ENCODE measurements at places on chromosomes 4 and X.
A peak's percentile ranks its signal among the peaks of the same experiment; 100 is the strongest.

DNA sequence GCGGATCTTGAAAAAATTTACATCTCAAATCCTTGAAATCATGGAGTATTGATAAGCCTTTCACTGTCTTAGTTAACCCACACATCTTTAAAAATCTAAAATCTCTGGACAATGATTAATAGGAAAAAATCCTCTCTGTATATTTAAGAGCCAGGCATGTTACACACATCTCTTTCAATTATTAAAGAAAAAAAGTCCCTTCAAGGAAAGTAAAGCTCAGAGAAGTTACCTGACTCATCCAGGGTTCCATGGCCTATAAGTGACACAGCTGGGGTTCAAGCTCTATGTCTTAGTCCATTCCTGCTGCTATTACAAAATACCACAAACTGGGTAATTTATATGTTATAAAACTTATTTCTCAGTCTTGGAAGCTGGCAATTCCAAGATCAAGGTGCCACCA lies 14.2 kb upstream of the FGF16 start:
- DNase-seq: no peak

- DNase-seq: no peak
Measured at GRCh38 chrX:3697701-3698279, 15.7 kb downstream of the PRKX start.

DNA sequence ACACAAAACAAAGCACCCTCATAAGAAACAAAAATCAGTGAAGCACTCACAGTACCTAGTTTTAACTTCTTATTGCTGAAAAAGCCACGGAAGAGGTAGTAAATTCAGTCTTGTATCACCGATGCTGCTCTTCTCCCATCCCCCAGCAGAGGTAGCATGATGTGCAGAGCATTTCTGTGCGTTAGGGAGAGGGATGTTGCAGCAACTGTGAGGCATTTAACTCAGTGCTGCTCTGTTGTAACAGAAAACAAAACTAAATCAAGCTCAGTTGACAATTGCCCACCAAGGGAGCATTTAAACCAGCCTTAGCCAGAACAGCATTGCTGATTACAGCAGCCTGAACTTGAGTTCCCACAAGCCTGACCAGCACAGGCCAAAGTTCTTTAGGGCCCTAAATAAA lies 1279.7 kb upstream of the ADGRL3 start:
- DNase-seq: no peak

GRCh38 chrX:23732704-23733103 lies 10.4 kb downstream of the ACOT9 start:
- DNase-seq: no peak

- DNase-seq: no peak
Measured at GRCh38 chrX:139204898-139205667, 325.5 kb upstream of the F9 start.

DNA sequence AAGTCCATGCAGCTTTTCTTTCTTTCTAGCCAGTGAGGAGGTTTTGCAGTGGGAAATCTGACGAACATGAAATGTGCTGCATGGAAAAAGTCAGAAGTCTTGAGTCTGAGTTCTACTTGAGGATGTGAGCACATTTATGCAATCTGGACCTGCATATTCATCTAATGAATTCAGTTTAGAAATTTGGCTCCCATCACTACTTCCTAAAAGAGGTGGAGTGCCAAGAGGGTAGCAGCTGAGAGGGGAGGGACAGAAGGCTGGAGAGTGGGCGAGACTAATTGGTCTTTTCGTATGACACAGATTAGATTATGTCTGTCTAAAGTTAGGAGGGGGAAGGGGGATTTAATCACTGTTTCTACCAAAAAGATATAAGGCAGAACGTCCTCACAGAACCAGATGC lies 535.9 kb downstream of the IQCM start:
- no peak for DNase-seq

DNA sequence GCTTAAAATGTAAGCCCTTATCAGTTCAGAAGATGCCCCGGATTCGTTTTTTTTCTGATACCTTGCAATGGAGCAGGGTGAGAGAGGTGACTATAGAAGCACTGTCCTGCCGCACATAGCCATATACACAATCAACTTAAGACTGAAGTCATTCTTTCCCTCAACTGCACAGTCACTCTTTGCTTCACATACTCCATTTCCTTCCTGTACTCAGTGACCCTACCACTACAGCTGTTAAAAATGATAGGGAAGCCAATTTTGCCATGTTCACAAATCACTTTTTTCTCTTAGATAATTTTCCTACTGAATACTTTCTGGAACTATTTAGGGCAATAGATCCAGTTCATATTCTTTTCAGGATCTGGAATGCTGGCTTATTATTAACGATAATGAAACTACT lies 300.0 kb downstream of the ANK2 start:
- no peak for DNase-seq

GRCh38 chr4:5824227-5824626 lies 68.7 kb downstream of the CRMP1 start:
- DNase-seq: no peak

- DNase-seq: no peak
Measured at GRCh38 chr4:84647312-84647884, 64.5 kb downstream of the CDS1 start.

- no peak for DNase-seq
Measured at GRCh38 chr4:20681271-20681670, 19.0 kb upstream of the PACRGL start.

DNA sequence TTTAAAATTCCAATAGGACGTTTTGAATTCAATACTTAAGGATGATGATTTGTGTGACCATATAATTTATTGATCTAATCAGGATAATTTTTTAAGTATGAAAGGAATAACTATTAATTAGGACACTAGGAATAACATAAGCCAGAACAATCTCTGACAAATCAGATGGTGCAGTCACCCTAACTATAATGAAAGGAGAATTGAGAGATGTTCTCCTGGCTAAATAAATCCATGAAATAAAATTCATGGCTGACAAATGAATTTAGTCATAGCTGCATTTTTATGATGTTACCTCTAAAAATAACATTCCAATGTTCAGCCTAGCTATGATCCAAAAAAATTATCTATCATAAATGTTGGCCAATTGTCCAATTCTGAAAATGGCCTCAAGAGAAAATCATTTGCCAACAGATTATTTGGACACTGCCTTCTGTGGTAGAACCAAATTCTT lies 190.6 kb upstream of the NEIL3 start:
- DNase-seq: no peak

- DNase-seq: no peak
Measured at GRCh38 chr4:147740176-147740575, 8.3 kb downstream of the ARHGAP10 start.

DNA sequence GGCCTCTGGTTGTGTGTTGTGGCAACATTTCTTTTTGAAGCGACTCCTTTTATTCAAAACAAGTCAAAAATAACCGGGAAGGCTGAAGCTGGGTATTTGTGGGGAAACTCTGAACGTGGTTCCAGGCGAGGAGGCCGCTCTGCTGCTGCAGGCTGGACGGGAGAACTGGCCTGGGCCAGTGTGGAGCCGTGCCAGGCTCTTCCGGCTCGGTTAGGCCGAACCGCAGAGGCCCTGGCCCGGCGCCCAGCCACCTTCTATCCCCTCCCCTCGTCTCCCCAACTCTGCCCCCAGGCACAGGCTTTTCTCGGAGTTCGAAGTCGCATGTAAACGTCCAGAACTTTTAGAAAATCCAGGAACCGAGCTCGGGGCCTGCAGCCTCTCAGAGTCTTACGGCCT lies 2.4 kb upstream of the BCOR start:
- DNase-seq: no peak

DNA sequence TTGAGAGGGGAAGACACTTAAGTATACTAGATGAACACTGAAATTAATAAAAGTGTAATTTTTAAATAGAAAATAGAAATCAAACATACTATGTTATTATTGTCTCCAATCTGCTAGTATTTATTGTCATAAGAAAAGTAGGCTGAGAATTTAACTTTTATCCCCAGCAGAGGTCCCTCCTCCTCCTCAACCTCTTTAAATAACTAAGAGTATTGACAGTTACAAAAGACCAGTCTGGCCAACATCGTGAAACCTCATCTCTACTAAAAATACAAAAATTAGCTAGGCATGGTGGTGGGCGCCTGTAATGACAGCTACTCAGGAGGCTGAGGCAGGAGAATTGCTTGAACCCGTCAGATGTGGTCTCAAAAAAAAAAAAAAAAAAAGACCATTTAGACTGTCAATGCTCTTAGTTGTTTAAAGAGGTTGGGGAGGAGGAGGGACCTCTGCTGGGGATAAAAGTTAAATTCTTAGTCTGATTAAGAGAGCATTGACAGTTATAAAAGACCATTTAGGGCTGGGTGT lies 4.2 kb downstream of the SLC30A9 start:
- DNase-seq: no peak

GRCh38 chrX:38880296-38880854 lies 79.1 kb downstream of the MID1IP1 start:
- DNase-seq: no peak

GRCh38 chr4:153019906-153020305 lies 83.8 kb downstream of the FHDC1 start:
- DNase-seq: no peak

DNA sequence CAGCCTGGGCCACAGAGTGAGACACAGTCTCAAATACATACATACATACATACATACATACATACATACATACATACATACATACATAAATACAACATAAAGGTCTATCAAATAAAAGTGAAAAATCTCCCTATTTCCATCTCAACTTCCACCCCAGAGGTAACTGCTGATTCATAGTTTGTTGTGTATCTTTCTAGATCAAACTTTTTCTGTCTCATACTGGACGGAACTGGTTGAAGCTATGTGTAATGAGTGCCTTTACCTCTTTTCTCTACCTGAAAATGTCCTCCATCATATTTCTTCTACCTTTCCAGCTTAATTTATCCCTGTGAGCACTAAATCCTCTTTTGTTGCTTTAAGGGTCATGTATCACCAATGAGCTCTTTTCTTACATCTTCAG lies 102.5 kb downstream of the HDAC8 start:
- DNase-seq: no peak

DNA sequence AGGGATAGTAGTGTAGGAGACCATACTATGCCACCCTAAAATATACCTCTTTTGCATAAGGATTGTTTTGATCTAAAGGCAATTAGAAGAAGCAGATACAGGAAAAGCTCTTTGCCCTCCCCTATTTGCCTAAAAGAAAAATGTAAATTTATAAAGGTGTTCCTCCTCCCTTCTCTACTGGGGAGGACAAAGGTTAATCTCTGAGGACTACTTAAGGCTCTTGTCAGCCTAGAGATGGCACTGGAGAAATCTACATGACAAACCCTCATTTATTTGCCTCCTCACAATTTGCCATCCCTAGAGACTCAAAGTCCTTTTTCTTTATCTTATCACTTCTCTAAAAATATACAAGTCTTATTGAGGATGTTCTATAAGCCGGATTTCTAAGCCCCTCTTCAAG lies 1021.8 kb downstream of the STPG2 start:
- DNase-seq: no peak

- DNase-seq: no peak
Measured at GRCh38 chr4:168781926-168782325, 228.1 kb downstream of the CBR4 start.

DNA sequence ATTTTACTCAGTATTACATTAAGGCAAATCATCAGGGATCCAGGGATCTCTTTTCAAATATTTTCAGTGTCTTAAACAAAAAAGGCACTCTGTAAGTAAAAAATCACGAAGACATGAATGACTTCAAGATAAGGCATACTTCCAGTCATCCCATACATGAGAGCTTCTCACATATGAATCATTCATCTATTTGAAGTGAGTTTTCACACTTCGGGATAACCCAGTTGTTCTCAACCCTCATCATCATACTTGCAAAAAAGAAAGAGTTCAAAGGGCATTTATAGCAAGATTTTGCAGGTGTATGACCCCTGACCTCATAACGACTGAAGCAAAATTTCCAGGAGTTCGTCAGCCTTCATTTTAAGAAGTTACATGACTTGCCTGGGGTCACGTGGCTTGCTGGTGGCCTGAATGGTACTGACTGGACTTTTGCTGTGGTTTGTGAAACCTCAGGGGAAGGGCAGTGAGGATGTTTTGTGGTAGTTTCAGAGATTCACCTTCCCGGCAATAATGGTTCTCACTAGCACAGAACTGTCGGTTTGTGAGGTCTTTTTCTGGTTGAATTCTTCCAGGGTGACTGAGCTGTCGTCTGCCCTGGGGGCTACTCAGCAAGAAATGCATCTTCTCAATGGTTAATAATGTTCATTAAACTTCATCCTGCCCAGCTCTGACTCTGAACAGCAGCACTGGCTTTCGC lies 115.8 kb upstream of the SHISA3 start:
- DNase-seq: no peak

DNA sequence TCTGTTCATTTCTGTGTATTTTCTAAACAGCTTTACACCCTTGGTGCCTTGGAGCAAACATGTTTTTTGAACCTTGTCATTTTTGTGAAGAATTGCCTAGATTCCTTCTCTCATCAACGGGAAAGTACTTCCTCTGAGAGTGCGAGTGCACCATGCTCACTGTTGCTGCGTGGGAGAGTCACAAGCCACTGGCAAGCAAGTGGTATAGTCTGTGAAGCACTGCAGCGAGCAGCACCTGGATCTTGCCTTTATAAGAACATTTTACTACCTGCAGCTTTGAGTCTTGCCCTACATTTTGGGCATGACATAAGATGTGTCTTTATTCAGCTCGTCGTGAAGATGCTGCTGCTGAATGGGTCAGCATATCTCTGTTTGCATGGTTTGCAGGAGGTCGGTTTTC lies 44.9 kb downstream of the HADH start:
- DNase-seq: peak; percentile 29

DNA sequence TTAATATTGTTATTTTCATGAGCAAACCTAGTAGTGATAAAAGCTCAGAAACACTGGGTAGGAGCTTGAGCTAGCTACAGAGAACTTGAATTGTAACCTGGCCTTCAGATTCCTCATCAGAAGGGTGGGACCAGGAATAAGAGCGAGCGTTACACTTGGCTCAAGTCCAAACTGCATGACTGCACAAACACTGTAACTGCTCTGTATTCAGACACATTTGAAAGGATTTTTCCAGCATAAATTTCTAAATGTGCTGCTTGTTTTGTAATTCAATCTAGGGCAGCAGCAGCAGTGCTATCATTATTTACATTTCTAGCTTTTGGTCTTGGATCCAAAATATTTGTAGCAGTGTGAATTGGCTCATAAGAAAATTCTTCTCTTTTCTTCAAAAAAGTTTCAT lies 133.0 kb upstream of the TMLHE start:
- DNase-seq: no peak

- DNase-seq: no peak
Measured at GRCh38 chrX:102744307-102744706, 23.8 kb downstream of the GPRASP3 start.

DNA sequence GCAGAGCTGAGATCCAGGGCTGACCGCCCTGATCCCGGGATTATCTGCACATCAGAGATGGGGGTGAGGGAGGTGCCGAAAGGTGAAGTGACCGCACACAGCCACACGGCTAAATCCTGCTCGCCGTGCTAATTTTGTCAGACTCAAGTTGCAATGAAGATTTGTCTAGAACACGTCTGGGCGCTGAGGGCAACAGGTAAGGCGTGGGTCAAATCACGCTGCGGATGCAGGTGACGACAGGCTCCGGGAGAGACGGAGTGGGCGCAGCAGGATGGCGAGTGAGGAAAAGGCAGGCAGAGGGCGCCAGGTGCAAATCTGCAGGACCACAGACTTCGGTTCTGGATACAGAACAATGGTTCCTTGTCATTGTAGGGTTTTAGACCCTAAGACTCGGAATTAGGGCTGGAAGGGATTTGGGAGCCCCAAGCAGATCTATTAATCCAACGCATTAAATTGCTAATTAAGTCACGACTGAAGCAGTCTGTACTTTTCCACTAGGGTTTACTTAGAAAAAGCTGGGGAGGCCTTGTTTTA lies 1.9 kb upstream of the TBC1D14 start:
- DNase-seq: no peak
